Stimulated activated CD4-positive, alpha-beta T cell treated with anti-CD3 and anti-CD28 coated beads, Interleukin-12 subunit alpha, Interleukin-12 subunit beta, amount 100 ng/mL, for 24 hours (primary cell): ENCODE measurements at places on chromosomes 4 and X.

DNA sequence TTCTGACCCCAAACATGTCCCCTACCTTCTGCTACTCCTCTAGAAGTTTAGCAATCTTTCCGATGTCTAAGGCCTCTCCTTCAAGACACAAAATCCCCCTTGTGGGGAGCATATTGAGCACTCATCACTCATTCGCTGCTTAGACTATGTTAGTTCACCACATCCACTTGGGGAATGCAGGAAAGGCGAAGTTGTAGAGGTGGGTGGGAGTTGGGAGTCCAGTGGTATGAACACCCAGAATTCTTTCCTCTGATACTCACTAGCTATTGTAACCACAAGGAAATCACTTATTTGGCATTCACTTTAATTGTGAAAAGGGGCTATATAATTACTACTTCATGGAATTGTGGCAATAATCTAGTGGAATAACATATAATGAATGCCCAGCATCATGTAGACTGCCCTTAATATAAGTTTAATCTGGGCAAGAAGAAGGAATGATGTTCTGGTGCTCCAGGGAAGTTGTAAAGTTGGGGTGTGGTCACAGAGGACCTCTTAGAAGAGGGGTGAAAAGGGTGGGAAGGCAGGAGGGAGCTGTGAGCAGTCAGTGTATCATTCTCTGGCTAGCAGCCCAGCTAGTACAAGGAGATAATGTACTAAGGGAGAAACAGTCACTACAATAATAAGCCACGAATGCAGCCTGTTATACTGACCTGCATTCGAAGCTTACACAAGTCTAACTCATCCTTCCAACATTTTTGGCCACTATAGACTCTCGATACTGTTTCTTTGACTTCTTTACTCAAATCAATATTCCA, 468.2 kb upstream of the DIPK2B start:
- no peak for DNase-seq

- no peak for DNase-seq
Measured at GRCh38 chrX:152086141-152086540, 52.2 kb downstream of the MAGEA10 start.

- no peak for DNase-seq
Measured at GRCh38 chr4:188198982-188199792, 59.9 kb downstream of the TRIML1 start.

- DNase-seq = no peak
Measured at GRCh38 chr4:46937493-46937892, 28.4 kb upstream of the COX7B2 start.

GRCh38 chr4:171239196-171239595, 574.0 kb upstream of the GALNTL6 start:
- DNase-seq = no peak

- DNase-seq = no peak
Measured at GRCh38 chrX:79159800-79160199, 15.3 kb downstream of the GPR174 start.
